Activated T-cell treated with anti-CD3 and anti-CD28 coated beads, Interleukin-2, amount 50 U/mL, for 72 hours (primary cell): ENCODE measurements at places on chromosomes 11 and 22.
A peak's percentile ranks its signal among the peaks of the same experiment; 100 is the strongest.

- DNase-seq = no peak
Observed at GRCh38 chr11:26335903-26336302, 4.0 kb downstream of the ANO3 start.

GRCh38 chr11:71248656-71249055 lies 3.7 kb downstream of the SHANK2 start:
- no peak for DNase-seq

- peak; percentile 14 for DNase-seq
Observed at GRCh38 chr11:16902781-16903378, 111.3 kb downstream of the PLEKHA7 start.

GRCh38 chr11:134045799-134046635 lies 22.9 kb upstream of the JAM3 start:
- DNase-seq = peak; percentile 48

GRCh38 chr22:24481641-24482040 lies 13.5 kb upstream of the UPB1 start:
- no peak for DNase-seq

DNA sequence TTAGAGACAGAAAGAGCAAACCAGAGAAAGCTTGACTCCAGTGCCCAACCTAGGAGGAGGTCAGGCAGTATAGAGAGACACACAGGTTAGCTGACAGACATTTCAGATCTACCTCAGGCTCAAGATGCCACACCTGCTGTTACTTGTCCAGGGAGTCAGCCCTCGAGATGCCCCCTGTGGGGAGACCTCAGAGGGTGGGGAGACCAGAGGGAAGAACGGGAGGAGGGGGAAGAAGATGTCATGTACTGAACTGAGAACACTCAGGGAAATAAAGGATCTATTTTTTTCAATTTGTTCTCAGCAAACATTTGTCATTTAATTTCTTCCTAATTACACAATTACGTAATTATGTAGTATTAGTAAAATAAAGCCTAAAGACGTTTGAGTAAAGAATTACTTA lies 196.3 kb upstream of the CADM1 start:
- DNase-seq = no peak

DNA sequence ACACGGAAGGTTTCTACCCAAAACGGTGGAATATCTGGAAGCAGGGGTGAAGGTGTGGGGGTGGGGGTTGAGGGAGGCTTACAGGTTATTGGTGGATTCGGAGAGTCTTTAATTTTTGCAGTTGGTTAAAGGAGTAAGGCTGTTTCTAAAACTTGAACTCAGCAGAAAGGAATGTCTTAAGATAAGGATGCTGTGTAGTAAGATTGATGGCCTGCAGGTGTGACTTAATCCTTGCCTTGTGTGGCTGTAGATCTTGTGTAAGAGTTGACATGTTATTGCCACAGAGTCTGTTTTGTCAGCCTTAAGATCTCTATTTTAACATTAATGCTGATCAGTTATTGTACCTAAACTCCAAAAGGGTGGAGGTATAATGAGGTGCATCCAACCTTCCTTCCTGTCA lies 16.4 kb upstream of the OR6M1 start:
- DNase-seq = no peak

DNA sequence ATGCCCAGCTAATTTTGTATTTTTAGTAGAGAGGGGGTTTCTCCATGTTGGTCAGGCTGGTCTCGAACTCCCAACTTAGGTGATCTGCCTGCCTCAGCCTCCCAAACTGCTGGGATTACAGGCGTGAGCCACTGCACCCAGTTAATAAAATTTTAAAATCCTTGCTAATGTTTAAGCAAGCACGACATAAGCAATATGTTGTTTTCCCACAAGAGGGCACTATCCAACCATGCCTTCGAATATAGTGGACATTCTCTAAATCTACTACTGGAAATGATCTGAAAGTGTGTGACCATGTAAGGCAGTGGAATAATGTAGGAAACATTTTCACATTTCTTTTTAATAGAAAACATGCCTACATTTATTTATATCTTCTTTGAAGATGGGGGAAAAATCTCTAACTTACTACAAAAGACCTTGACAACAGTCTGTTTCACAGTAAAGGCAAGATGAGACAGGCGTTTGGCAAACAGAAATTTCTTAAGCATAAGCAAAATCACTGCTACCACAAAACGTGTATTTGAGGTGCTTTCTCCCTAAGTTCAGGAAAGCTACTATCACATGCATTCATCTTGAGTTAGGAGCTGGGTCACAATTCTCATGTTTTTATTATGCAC lies 38.2 kb downstream of the PITPNB start:
- DNase-seq = peak; percentile 24

DNA sequence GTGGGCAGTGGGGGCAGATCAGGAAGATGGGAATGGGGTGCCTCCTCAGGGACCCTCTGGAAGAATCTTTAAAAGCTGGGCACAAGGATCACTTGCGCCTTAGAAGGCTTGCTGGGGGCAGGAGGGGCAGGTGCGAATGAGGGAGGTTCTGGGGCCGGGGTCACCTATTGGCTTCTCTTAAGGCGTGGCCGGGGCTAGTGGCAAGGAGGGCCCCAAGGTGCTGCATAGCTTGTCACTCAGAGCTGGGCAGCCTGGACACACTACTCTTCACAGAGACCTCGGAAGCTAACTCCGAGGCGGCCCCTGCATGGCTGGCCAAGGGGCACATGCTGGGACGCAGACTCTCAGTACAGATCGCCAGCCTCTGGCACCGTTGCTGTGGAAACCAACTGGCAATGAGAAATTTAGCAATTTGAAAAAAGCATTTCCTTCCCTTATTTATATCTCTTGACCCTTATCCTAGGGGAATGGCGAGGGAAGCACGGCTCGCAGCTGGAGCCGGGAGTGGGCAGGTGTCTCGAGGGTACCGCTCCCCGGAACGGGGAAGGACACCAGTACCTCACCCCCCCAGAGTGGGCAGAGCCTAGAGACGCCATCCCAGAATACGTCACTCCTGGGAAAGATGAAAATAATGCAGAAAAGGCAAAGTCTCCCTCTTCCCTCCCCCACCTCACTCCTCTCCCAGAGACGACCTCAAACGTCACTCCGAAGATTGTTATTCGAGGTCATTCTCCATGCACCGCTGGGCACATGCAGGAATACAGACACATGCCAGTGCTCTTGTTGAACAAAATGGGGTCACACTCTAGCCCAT lies 188.1 kb downstream of the CTTN start:
- DNase-seq = no peak

- DNase-seq = no peak
Observed at GRCh38 chr22:35103761-35104160, 37.8 kb downstream of the ISX start.

- DNase-seq = peak; percentile 46
Observed at GRCh38 chr11:6404342-6405051, 14.2 kb downstream of the SMPD1 start.

GRCh38 chr11:105960252-105961245 lies 61.5 kb downstream of the MSANTD4 start:
- no peak for DNase-seq

- DNase-seq = no peak
Observed at GRCh38 chr22:22123118-22123959, 121.2 kb upstream of the VPREB1 start.

DNA sequence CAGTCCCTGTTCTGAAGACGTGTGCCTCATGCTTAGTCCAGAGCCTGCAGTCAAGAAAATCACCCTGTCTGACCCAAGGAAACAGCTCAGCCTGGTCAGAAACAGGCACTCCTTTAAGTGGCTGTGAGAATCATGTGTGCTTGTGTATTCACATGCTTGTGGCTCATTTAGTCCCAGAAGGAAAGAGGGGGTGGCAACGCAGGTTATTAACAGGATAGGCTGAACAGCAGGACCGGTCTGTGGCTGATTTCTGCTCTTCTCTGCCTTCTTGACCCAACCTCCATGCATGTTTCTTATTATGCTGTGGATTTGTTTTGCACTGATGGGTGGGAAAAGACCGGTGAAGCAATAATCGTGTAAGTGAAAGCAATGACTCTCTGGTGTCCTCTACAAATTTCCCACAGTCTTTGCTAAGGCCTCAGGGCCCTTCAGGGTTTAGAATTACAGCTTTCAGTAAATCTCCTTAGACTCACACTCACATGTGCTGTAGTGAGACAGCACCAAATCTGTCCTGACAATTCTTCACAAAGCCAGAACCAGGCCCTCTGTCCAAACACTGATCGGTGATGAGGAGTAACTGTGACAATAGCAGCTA lies 288.1 kb downstream of the ETS1 start:
- DNase-seq = no peak

- no peak for DNase-seq
Observed at GRCh38 chr11:111707039-111707690, 59.0 kb downstream of the PPP2R1B start.

GRCh38 chr11:44277196-44278090 lies 32.5 kb downstream of the ALX4 start:
- DNase-seq = no peak

GRCh38 chr11:130124096-130124495 lies 35.5 kb upstream of the ST14 start:
- no peak for DNase-seq

GRCh38 chr11:68213555-68214172 lies 568 bp upstream of the KMT5B start:
- DNase-seq = peak; percentile 86

DNA sequence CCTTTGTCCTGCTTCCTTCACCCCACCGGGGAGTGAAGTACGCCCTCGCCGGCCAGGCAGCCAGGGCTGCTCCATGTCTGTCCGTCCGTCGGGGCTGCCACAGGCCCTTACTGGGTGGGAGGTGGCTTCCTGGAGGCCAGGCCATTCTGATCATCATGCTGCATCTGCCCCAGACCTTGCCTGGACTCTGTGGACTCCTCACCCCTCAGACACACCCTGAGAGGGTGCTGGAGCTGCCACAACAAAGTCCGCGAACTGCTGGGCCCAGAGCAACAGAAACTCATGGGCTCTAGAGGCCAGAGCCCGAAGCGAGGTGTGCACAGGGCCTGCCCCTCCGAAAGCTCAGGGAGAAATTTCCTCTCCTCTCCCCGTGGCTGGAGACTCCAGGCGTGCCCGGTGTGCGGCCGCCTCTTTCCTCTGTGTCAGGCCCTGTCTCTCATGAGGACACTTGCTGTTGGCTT lies 124.2 kb downstream of the KCNQ1OT1 start:
- DNase-seq = no peak

- no peak for DNase-seq
Observed at GRCh38 chr22:29476116-29476515, 3.9 kb upstream of the NEFH start.

DNA sequence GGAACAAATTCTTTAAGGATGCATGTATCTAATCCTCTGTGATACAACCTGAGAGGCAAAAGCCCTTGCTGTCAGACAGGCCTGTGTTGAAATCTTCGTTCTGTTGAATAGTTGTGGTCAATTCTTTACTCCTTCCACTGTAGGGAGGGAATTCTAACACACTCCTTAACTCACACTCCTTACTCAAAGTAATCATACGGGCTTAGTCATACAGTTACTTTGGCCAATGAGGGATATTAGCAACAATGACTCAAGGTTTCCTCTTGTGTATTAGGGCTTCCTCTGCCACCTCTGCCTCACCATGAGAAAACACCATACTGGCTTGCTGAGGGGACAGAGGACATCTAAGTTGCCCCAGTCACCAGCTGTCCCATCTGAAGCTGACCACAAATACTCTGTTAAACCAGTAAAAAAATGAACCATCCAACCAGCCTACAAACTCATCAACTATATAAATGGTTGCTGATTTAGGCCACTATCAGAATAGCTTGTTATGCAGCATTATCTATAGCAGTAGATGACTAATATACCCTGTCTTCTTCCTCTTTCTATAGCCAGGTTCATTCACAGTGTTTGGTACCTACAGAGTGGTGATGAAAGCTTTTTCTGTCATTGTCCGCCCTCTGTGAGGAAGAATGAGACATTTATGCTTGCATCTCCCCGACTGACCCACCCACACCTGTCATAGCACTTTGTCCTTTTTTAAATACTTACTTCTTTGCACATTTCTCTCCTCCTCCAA lies 322.8 kb upstream of the SYN3 start:
- DNase-seq = no peak

DNA sequence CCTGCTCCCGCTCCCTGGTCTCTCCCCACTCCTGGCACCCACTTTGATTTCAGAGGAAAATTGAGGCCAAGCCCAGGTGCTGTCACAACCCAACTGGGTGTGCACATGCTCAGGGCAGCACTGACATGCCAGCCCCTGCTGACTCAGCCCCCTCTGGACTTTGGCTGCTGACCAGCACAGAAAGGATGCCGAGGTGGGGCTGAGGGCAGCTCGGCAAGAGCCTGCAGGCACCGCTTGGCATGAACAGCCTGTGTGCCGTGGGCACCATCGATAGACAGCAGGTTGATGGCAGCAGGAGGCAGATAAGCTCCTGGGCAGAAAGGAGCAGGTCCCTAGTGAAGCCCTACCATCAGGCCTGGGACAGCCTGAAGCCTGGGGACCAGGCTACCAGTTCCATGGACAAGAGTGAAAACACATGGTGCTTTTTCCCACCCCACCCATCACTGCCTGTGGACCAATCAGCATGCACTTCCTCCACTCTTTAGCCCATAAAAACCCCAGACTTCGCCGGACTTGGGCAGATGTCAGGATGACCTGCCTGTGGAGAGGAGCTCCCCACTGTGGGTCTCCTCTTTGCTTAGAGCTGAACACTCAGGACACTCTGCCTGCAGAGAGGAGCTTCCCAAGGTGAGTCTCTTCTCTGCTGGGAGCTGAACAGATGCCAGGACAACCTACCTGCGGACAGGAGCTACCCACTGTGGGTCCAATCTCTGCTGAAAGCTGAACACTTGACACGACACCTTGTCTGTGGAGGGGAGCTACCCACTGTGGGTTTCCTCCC lies 832.3 kb downstream of the DLG2 start:
- no peak for DNase-seq

DNA sequence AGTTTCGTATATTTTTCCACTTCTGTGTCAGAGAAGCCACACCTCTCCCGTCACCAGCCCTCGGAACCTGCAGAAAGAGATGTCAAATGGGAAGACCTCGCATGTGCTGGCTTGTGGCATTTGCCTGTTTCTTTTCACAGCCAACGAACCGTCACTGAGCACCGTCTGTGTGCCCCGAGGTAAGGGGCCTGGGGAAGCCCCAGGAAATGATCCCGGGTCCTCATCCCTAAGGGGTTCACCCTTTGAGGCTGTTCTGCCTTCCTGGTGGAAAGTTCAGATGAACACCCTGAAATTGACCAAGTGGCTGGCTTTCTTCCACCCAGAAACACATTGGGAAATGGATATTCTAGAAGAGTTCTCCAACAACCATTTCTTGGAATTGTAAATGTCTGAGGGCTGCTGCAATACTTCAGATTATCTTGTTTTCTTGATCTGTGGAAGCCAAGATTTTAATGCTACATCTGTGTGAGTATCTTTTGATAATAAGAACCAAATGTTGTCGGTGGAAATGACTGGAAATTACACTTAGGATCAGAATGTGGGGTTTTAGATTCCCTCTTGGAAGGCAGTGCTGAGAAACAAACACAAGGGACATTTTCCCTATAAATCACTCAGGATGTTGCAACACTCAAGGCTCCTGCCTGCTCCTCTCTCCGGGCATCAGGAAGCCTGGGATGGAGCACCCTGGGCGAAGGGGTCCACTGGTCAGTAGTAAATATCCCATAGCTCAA lies 37.6 kb downstream of the RIBC2 start:
- DNase-seq = no peak
